Activated CD8-positive, alpha-beta memory T cell treated with anti-CD3 and anti-CD28 coated beads for 4 hours (primary cell): ENCODE measurements at places on chromosomes 6 and 20.
A peak's percentile ranks its signal among the peaks of the same experiment; 100 is the strongest.

DNA sequence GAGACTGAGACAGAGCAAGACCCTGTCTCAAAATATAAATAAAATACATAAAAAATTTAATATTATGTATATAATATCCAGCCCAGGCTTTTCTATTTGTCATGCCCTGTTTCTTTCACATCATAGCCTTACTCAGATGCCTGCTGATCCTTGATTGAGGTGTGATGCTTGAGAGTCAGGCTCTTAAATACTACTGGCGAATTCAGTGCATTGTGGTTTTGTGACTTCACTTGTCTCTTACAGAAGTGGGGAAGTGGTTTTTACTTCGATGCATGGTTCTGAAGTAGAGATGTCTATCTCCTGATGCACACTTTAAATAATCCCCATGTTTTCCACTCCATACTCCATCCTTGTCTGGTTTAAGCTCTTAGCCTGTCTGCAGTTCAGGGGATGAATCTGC, 29.1 kb downstream of the ASXL1 start:
- no peak for DNase-seq

DNA sequence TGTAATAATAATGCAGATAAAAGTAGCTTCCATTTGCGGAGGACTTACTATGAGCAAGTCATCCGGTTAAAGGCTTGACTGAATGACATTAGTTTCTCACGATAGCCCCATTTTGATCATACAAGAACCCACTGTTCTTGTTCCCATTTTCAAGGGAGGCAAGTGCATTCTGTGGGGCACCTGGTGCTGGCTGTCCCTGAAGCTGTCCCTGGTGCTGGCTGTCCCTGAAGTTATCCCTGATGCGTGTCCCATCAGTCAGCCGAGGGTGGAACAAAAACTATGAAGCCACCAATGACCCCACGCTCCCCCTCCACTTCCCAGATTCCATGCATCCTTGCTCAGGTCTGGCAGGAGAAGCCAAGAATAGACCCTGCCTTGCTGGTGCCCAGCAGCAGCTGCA, 95.3 kb downstream of the EDN3 start:
- no peak for DNase-seq

- no peak for DNase-seq
These were observed 1.3 kb upstream of the VSX1 start for GRCh38 chr20:25083141-25083772.

- DNase-seq = no peak
These were observed 13.2 kb upstream of the TBC1D32 start for GRCh38 chr6:121347484-121347883.

- peak; percentile 2 for DNase-seq
These were observed 170.7 kb downstream of the ERMARD start for GRCh38 chr6:169921853-169922824.

DNA sequence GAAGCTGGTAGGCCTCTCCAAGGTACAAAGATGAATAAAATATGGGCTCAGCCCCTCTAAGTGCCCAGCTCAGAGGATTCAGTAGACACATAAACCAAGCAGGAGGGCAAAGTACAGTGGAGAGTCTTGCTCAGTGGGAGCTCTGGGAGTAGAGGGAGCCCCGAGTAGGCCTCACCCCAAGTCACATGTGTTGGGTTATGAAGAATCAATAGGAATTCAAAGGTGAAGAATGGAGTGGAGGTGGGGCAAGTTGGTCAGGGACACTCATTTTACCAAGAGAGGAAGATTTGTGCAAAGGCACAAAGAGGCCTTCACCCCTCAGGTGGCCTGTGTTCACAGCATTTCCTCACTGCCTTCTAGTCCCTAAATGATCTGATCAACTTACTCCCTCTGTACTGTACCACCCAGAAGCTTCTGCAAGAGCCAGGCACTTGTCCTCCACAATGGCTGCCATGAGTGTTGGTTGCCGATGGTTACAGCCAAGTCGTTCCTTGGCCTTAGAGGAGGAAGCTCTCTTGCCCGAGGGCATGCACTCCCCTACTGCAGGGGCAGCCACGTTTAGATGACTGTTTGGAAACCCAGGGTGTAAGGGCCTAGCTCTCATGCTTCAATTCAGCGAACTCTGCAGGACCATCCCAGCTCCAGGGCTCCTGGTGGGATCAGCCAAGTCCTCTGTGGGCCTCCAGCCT, 6.7 kb upstream of the CDKN1A start:
- no peak for DNase-seq

GRCh38 chr6:110491644-110492317, 15.4 kb upstream of the SLC22A16 start:
- DNase-seq = no peak

GRCh38 chr6:155152211-155153076, 111.4 kb upstream of the CLDN20 start:
- DNase-seq = no peak

- DNase-seq = no peak
These were observed 2.5 kb downstream of the OVOL2 start for GRCh38 chr20:18055261-18055660.

DNA sequence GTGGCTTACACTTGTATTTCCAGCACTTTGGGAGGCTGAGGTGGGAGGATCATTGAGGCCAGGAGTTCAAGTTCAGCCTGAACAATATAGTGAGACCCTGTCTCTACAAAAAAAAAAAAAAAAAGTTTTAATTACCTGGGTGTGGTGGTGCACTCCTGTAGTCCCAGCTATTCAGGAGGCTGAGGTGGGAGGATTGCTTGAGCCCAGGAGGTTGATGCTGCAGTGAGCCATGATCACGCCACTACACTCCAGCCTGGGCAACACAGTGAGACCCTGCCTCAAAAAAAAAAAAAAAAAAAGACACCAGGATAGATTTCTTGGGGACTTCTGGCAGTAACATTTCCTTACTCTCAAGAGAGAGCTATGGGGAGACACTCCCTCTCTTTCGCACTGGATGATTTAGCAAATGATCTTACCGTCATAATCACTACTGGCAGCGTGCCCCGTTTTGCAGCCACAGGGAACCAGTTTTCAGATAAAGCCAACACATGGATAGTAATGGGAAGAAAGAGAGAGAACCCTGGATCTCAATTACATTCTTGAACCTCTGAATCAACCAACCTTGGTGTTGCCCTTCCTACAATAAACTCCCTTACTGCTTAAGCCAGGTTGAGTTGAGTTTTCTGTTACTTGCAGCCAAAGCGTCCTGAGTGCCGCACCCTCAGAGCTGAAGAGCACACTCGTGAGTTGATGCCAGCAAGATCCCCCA, 18.1 kb upstream of the PTPN1 start:
- DNase-seq = no peak

- DNase-seq = no peak
These were observed 72.4 kb downstream of the MLIP start for GRCh38 chr6:54183616-54184015.

DNA sequence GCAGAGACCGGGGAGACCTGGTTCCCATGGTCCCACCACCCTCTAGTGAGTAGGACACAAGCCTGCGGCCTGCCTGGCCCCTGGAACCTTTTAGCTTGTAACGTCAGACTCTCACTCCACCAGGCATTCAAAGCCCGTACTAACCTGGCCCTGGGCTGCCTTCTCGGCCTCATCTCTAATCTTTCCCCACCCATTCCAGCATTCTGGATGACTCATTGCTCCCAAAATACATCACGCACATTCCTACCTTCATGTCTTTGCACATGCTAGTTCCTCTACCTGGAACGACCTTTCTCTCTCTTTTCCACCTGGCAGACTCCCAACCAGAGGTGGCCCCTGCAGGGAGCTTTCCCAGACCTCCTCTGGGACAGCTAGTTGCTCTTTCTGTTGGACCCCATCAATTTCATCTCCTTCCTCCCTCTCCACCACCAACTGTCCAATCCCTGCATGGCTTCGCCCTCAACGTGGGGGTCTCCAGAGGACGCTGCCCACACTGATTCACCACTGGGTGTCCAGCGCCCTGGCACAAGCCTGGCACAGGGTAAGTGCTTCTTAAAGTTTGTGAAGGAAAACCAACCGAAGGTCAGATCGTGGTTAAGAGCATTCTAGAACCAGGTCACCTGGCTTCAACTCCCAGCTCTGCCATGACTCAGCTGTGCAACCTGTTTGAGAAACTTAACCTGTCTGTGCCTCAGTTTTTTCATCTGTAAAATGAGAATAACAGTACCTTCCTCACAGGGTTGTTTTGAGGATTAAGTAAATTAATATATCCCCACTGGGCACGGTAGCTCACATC, 35.2 kb downstream of the JPH2 start:
- DNase-seq = no peak
